ENCODE measurements at places on chromosomes 6 and 20.

DNA sequence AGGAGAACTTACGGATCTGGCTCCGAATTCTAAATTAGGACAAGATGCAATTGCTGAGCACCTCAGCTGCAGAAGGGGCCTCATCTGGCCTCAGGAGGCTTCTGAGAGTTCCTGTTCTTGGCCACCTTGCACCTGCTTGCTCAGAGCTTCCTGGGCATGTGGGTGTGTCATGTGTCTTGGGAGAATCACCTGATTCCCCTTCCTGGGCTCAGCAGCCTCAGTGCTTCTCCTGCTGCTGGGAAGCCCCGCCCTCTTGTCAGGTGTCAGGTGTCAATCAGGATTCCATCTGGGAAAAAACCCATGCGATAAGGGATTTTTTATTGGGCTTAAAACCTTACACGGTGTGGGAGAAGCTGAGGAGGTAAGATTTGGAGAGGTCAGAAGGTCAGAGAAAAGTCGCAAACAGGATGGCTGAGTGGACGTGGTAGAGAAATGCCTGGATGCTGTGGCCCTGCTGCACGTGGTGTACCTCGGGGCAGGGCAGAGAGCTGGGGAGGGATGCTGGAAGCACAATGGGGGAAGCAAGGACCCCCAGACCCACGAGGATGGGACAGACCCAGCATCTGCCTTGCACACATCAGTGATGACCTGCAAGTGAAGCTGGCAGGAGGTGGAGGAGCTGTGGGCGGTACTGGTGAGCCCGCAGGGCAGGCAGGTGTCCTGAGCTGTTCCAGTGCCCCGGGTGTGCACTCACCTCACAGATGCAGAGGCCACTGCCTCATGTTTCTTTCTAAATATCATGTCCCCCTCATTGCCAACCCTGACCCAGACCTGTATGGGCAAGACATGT is 170.8 kb downstream of the CDH4 start:
- DNase-seq = peak; percentile 44

DNA sequence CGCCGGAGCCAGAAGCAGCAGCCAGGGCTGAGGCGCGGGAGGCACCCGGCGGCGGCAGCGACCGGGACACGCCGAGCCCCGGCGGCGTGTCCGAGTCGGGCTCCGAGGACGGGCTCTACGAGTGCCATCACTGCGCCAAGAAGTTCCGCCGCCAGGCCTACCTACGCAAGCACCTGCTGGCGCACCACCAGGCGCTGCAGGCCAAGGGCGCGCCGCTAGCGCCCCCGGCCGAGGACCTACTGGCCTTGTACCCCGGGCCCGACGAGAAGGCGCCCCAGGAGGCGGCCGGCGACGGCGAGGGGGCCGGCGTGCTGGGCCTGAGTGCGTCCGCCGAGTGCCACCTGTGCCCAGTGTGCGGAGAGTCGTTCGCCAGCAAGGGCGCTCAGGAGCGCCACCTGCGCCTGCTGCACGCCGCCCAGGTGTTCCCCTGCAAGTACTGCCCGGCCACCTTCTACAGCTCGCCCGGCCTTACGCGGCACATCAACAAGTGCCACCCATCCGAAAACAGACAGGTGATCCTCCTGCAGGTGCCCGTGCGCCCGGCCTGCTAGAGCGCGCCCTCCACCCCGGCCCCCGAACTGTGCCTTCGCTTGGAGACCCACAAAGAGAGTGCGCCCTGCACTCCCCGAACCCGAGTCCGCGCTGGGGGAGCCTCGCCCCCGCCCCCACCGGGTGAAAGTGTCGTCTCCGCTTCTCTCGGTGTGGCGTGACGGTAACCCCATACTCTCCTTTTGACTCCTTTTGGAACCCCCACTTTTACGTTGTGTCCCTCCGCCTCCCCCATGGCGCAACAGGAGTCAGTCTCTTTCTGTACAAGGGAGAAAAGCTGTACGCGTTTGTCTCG is 1.6 kb downstream of the INSM1 start:
- DNase-seq = peak; percentile 66

DNA sequence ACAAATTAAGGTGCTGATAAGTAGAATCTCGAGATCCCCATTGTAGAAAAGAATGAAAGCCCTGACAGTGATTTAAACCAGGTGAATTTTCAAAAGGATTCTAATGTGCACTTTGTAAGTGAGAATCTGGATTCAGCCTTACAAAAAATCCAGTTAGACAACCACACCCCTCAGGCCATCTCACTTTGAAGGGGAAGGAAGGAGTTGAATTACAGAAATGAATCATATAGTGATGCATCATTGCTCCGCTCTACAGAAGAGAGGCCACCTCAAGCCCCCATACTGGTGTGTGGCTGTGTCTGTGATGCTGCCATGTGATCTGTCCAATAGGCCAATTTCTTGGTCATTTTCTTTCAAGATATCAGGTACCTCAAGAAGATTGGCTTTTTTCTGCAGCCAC is 85.5 kb upstream of the NT5E start:
- DNase-seq = no peak

- DNase-seq = no peak
These were observed 14.7 kb upstream of the SIRPB2 start for GRCh38 chr20:1505871-1506270.

GRCh38 chr6:110816677-110817076 is 1.4 kb upstream of the CDK19 start:
- no peak for DNase-seq

DNA sequence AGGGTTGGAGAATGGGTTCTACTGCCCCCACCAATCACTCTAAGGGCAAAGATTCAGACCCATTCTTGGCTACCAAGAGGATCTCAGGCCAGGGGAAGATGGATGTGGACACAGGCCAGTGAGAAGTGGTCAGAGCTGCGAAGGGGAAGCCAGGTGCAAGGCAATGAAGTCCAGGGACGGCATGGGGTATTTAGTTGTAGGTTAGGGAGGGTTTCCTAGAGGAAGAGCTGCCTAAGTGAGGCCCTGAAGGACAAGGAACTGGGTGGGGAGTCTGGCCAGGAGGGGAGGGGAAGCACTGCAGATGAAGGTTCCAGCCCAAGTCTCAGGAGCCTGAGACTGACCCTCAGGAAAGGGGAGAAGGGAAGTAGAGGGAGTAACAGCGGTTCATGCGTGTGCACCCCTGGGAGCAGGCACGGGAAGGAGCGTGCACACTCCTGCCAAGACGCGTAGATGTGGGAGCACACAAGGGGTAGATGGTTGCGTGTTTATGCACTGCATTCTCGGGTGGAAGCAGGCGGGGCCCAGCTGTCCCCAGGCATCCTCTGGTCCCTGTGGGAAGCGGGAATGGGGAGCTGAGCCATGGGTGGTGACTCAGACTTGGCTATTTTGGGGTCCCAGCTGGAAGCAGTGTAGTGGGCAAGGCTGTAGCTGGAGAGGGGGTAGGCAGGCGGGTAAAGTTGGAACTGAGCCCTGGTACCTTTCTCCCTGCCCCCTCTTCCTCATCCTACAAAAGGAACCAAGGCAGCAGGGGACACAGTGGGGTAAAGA is 3.3 kb downstream of the ACTL10 start:
- DNase-seq = no peak

GRCh38 chr6:37104824-37105147 is 65.2 kb upstream of the PIM1 start:
- DNase-seq = no peak

DNA sequence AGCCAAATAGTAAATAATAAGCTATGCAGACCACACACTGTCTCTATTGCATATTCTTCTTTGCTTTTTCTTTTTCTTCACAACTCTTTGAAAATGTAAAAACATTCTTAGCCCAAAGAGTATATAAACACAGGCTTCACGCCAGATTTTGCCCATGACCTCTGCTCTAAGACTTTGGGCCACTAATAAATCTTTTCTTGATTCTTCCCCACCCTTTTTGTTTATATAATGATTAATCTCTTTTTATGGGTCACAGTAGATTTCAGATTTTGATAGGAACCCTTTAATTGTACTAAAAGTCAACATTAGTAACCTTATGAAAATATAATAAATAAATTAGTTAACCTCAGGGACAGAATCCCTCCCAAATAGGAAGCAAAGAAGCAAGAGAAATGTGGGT is 15.8 kb upstream of the ENPP5 start:
- DNase-seq = no peak

- no peak for DNase-seq
These were observed 92.8 kb downstream of the ATRN start for GRCh38 chr20:3563548-3564177.

DNA sequence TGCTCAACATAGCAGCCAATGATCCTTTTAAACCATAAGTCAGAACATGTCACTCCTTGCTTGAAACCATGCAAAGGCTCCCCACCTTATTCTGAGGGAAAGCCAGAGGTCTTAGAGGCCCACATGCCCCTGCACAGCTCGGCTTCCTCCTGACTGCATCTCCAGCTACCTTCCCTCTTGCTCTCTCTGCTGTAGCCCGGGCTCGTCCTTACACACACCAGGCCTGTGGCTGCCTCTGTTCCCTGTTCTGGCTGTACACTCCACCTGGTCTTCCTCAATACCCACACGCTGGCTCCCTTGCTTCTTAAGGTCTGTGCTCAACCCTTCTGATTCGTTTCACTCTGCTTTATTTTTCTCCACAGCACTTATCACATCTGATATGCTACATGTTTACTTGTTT is 116.2 kb downstream of the TNFAIP3 start:
- DNase-seq = no peak

- DNase-seq = peak; percentile 58
These were observed 62.8 kb upstream of the FOXO3 start for GRCh38 chr6:108497883-108498282.

- no peak for DNase-seq
These were observed 45.9 kb downstream of the ELOVL5 start for GRCh38 chr6:53302678-53303360.

GRCh38 chr6:155248008-155249001 is 15.5 kb upstream of the CLDN20 start:
- DNase-seq = peak; percentile 60

DNA sequence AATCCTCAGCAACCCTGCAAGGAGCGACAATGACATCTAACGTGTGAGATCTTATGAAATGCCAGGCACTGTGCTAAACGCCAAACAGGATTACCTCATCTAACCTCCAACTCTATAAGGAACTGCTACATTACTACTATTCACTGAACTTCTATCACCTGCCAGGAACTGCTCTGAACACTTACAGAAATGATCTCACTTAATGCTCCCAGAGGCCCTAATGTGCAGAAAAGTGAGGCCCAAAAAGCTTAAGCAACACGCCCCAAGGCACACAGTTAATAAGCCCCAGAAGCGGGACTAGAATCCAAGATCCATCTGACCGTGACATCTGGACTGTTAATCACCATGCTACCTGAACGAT is 28.5 kb downstream of the TRAM2 start:
- DNase-seq = no peak

GRCh38 chr6:140979642-140980091 is 1153.1 kb upstream of the GJE1 start:
- no peak for DNase-seq

- no peak for DNase-seq
These were observed 235.8 kb upstream of the KCNG1 start for GRCh38 chr20:51258582-51259165.

- DNase-seq = no peak
These were observed 64.8 kb downstream of the TSHZ2 start for GRCh38 chr20:53036992-53037391.

DNA sequence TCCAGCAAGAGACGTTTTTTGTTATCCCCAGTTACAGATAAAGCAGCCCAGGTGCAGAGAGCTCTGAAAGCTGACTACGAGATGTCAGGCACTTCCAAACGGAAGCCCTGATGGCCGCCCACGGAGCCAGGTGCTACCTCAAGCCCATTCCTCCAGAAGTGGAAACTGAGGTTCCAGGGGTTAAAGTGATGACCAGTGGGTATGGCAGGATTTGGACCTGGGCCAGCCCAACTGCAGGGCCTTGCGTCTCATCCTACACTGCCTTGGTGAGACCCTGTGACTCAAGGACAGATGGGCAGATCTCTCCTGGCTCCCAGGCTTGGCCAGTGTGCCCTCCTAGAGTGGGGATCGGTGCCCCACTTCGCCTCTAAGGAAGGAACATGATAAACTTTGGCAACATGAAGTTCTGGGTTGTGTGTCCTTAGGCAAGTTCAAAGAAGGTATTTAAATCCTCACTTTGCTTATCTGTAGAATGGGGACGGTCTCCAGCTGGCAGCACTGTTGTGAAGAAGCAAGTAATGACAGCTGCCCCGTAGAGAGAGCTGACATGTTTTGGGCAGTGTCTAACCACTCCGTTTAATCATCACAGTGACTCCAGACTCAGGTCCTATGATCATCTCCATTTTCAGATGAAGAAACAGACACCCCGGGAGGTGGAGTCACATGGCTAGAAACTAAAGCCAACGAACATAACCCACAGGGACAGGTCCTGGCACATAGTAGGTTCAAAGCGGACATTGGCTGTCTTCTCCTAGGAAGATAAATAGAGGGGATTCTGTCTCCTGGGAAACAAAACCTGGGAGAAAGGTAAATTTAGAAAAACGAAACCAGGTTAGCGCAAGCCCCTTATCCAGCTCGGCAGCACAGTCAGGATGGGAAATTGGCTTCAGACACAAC is 34.4 kb upstream of the CDH22 start:
- no peak for DNase-seq

DNA sequence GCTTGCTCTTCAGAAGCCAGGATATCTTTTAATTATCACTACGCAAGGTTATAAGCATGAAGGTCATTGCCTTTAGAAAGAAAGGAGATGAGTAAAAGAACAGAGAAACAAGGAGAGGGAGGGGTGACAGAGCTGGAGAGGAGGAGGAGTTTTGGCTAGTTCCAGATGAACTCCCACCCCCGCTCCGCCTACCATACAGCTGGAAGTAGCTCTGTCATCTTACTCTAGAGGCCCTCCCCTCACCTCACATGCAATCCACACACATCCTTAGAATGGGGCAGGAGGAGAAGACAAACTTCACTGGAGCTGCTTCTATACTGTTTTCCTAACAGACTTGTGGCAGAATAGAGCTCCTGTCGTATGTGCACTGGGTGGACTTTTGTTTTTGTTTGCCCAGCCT is 144.7 kb downstream of the SCML4 start:
- DNase-seq = peak; percentile 59

- DNase-seq = no peak
These were observed 517.6 kb downstream of the CD83 start for GRCh38 chr6:14635195-14635594.

DNA sequence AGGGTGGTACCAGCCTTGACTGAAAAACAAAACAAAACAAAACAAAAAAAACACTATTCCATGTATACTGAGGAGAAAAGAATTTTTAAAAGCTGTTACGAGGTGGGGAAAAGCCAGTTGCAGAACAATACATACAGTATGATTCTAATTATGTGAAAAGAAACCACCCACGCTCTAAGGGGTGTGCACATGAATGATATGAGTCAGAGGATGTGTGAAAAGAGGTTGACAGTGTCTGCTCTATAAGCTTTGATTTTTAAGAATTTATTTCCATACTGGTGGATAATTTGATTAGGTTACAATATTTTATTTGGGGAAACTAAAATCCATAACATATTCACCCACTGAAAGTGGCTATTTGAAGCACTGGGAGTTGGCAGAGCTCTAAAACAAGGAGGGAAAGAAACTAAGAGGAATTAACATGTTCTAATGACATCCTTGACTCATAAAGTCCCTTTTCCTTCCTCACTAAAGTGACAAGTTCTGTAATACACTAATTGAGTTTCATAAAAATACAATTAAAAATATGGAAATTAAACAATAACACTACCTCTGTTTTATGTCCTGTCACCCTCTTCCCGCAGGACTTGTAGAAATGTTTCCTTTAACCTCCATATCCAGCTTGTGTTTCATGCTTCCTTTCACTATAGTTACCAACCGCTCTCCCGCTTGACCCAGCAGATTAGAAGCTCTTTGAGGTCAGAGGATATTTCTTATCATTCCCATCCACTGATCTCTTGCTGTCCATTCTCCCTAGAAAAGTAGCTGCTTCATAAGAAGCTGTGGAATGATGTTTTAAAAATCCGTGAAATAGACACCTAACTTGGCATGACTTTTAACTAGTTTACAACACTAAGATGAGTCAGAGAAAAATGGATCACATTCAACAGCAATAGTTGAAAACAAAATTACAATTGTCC is 118.6 kb upstream of the CCDC28A start:
- DNase-seq = no peak
